Fibroblast of lung (primary cell): ENCODE measurements at places on chromosomes 16 and 17. TPM values are rescaled to one million over a fixed set of nuclear protein-coding genes. Genes with fewer than 3 reads are reported as not detected.

Gene SLC38A8
- not detected in 2 replicates for total RNA-seq

Gene KCNJ18
- not detected in 2 replicates for total RNA-seq

Gene NOB1
- total RNA-seq: 25.1 and 28.0 TPM in 2 replicates

Gene POLR3E
- total RNA-seq: 28.9 and 32.4 TPM in 2 replicates

Gene MYLK3
- total RNA-seq: 0.17 and 0.26 TPM in 2 replicates

Gene C16orf90
- total RNA-seq: not detected in 2 replicates

Gene EVPL
- total RNA-seq: not detected in 2 replicates

Gene NPIPB8
- 0.17 TPM in 1 of 2 replicates, not detected in the other for total RNA-seq

Gene CFAP97D1
- total RNA-seq: under 0.01 TPM in 1 of 2 replicates, not detected in the other

Gene EFCAB13
- total RNA-seq: 9.2 and 10.0 TPM in 2 replicates

Gene GP1BA
- total RNA-seq: not detected in 2 replicates

Gene C17orf78
- total RNA-seq: not detected in 2 replicates

Gene CD68
- 16.2 and 29.4 TPM in 2 replicates for total RNA-seq

Gene SLFN12L
- total RNA-seq: 0.17 and 0.26 TPM in 2 replicates

Gene KATNIP
- total RNA-seq: 16.9 and 22.8 TPM in 2 replicates

Gene PRAC2
- total RNA-seq: not detected in 2 replicates

Gene CMTM1
- total RNA-seq: 1.5 and 2.3 TPM in 2 replicates

Gene SLC13A2
- not detected in 2 replicates for total RNA-seq

Gene ITGB3
- 13.1 and 22.0 TPM in 2 replicates for total RNA-seq

Gene PTX4
- total RNA-seq: not detected in 2 replicates

Gene RASD1
- 0.26 and 2.6 TPM in 2 replicates for total RNA-seq

Gene TNP2
- total RNA-seq: not detected in 2 replicates

Gene ASGR1
- 0.66 and 0.77 TPM in 2 replicates for total RNA-seq

Gene TBX6
- 0.26 and 0.33 TPM in 2 replicates for total RNA-seq

Gene CUEDC1
- 6.2 and 11.9 TPM in 2 replicates for total RNA-seq

Gene ANKRD40CL
- total RNA-seq: under 0.01 TPM in 1 of 2 replicates, not detected in the other

Gene KCNAB3
- total RNA-seq: 0.26 and 0.33 TPM in 2 replicates

Gene WFIKKN1
- under 0.01 and 0.17 TPM in 2 replicates for total RNA-seq

Gene HAS3
- 0.26 and 0.33 TPM in 2 replicates for total RNA-seq

Gene DRC7
- under 0.01 TPM in 1 of 2 replicates, not detected in the other for total RNA-seq

Gene CEP95
- 24.4 and 24.8 TPM in 2 replicates for total RNA-seq

Gene ZFHX3
- 5.4 and 7.3 TPM in 2 replicates for total RNA-seq

Gene EPX
- not detected in 2 replicates for total RNA-seq

Gene C1QTNF8
- not detected in 2 replicates for total RNA-seq

Gene KRTAP2-3
- not detected in 2 replicates for total RNA-seq

Gene KCNH6
- total RNA-seq: not detected in 2 replicates

Gene CX3CL1
- total RNA-seq: under 0.01 TPM in 1 of 2 replicates, not detected in the other

Gene HOXB1
- total RNA-seq: not detected in 2 replicates

Gene TNFRSF13B
- total RNA-seq: not detected in 2 replicates

Gene MYH1
- total RNA-seq: not detected in 2 replicates

Gene ZNF821
- total RNA-seq: 3.3 and 5.9 TPM in 2 replicates

Gene UTS2R
- not detected in 2 replicates for total RNA-seq

Gene EPOP
- 0.26 and 0.33 TPM in 2 replicates for total RNA-seq

Gene SGCA
- 4.1 and 4.3 TPM in 2 replicates for total RNA-seq

Gene PLLP
- not detected in 2 replicates for total RNA-seq

Gene WFIKKN2
- total RNA-seq: under 0.01 and 0.33 TPM in 2 replicates
